Stimulated activated CD4-positive, alpha-beta T cell treated with anti-CD3 and anti-CD28 coated beads, Interleukin-15, amount 100 ng/mL, for 24 hours (primary cell): ENCODE measurements at places on chromosomes 11 and 22.

- DNase-seq, result no peak
Observed at GRCh38 chr11:67496113-67496512, 9.1 kb downstream of the PITPNM1 start.

GRCh38 chr11:107707215-107707671, 4.6 kb downstream of the SLN start:
- no peak for DNase-seq

DNA sequence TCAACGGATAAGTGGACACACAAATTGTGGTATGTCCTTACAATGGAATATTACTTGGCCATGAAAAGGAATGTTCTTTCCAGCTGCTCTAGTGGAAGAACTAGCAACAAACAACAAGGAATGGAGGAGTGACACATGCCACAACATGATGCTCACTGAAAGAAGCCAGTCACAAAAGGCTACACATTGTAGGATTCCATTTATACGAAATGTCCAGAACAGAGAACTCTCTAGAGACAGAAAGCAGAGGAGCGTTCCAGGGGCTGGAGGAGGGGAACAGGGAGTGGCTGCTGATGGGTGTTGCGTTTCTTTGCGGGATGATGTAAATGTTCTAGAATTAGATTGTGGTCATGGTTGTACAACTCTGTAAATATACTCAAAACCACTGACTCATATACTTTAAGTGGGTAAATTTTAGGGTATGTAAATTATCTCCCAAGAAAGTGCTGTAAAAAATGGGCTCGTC, 32.4 kb upstream of the PDGFB start:
- DNase-seq, result no peak

GRCh38 chr11:19639603-19640105, 73.0 kb upstream of the NAV2 start:
- DNase-seq, result no peak

DNA sequence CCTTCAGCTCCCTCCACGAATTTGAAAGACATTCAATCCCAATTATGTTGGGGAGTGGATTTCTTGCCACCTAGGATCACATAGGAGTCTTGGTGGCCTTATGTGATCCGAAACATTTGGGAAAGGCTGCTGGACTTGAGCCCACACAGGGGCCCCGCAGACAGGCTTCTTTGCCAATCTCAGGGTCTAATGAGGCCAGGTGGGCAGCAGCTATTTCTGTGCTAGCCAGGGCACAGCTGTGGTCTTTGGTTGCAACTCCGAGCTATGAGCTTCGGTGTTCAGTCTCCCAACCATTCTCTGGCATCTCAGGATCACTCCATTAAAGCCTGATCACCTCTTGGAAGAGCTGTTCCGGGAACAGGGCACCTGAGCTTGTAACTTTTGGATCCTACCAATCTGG, 84.4 kb downstream of the TP53I11 start:
- no peak for DNase-seq

DNA sequence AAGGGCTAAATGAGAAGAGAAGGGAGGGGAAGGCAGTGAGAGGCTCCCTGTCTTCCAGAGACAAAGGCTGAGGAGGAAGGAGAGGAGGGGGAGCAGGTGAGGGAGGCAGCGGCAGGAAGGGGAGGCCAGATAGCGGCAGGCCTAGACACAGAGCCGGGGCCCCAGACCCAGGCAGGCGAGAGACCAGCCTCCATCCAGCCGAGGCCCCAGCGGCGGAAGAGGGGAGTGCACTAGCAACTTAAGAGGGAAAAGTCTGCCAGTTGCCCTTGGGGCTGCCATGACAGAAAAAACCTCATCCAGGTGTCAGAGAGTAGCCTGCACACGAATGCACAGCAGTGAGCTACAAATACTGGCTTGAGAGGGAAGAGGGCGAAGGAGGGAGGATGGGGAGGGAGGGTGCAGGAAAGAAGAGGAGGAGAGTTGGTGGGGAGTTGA, 46.7 kb downstream of the IGLL1 start:
- peak; percentile 61 for DNase-seq

- DNase-seq, result no peak
Observed at GRCh38 chr11:113904379-113905101, at the start of gene HTR3B. Gene HTR3B, plus strand, starts transcription at chr11:113904796. Its CDS starts 138 bp downstream, at chr11:113904934.

- no peak for DNase-seq
Observed at GRCh38 chr11:133162227-133162626, 370.1 kb downstream of the OPCML start.

DNA sequence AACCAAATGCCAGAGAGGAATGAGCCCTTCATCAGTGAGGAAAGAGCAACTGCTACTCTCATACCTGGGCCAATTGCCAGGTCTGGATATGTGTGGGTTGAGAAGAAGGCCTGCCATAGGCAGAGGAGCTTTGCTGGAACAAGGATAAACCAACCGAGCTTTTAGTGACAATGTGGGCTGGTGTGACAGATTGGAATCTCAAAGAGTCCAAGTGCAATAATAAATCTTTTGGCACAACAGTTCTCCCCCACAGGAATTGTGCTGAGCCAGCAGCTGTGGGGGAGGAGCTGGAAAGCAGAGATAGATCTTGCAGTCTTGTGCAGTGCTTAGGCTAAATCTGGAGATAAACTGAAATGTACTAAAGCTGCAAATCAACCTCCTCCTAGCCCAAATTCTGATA, 79.4 kb upstream of the ISX start:
- no peak for DNase-seq
